ENCODE measurements at places on chromosomes 12 and 14.

DNA sequence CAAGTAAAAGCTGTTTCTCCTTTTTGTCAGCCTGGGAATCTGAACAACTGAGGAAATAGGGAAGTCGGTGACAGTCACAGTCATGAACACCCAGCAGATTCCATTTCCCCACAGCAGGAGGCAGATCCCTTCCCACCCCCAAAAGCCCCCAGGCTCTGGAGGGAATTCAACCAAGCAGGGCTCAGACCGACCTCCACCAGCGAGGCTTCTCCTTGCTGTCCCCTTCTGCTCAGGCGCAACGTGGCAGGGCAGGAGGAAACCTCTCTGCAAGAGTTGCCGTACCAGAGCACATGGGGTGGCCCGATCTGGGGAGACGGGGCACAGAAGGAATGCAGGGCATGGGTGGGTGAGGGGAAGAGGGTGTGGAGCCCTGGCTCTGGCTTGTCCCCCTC, 319 bp downstream of the GALNT6 start:
- DNase-seq, result peak; percentile 47

GRCh38 chr12:83106873-83107272, 420.2 kb downstream of the TMTC2 start:
- DNase-seq, result no peak

GRCh38 chr12:121241156-121241970, 31.4 kb downstream of the P2RX4 start:
- no peak for DNase-seq

- peak; percentile 80 for DNase-seq
Measured at GRCh38 chr14:59576332-59577294, at the start of gene CCDC175. Gene CCDC175, minus strand, starts transcription at chr14:59576812. Its CDS starts 37 bp downstream, at chr14:59576775.

- DNase-seq, result no peak
Measured at GRCh38 chr12:2322554-2323120, 269.9 kb downstream of the CACNA1C start.

- DNase-seq, result no peak
Measured at GRCh38 chr14:51792809-51793208, 67.6 kb upstream of the GNG2 start.

DNA sequence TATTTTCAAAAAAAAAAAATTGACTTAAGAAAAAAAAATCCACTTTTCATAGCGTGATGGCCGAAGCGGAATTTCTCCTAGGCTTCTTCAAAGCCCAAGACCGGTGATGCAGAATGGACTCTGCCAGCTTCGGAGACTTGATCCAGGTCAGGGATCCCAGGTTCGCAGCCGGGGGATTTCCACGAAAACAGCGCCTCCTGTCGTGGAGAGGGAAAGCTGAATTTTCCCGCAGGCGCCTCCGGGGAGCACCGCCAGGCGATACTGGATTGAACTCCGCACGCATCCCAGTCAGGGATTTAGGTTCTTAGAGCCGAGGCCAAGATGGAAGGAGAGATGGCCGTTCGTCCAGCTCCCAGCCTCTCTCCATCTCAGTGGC, 2.1 kb downstream of the TTC6 start:
- no peak for DNase-seq

- no peak for DNase-seq
Measured at GRCh38 chr12:31478425-31478824, 112.5 kb downstream of the DENND5B start.

DNA sequence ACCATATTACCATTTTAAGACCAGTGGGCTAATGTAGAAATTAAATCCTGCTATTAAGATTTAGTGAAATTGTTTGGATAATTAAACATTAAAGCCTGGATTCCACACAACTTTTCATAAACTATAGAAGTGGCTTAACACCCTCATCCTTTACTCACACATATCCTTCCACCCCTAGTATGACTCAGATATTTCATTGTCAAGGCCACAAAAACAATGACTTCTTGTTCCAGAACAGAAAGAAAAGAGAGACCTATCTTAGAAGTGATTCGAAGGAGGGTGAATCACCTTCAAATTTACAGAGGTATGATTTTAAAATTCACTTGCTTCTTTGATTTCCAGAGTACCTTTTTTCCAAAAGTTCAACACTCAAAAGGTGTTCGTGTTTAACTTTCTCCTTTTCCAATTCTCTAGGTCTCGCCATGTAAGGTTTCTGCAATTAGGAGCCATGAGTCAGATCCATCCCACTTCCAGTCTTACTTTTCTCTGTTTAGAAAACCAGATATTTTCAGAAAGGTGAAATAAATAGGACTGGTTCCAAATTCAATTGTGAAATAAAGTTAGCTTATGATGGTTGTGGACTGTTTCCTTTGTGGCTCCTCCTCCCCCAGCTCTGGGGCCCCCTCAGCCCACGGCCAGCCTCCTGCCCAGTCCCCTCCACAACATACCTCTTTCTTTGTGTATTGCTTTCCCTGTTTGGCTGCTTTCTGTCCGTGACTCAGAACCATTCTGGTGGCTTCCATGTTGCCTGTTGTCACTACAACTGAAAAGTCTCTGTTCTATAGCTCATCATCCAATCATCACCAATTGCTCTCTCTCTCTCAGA, 24.6 kb upstream of the MGP start:
- no peak for DNase-seq

- DNase-seq, result no peak
Measured at GRCh38 chr12:41250748-41251147, 62.6 kb downstream of the PDZRN4 start.

DNA sequence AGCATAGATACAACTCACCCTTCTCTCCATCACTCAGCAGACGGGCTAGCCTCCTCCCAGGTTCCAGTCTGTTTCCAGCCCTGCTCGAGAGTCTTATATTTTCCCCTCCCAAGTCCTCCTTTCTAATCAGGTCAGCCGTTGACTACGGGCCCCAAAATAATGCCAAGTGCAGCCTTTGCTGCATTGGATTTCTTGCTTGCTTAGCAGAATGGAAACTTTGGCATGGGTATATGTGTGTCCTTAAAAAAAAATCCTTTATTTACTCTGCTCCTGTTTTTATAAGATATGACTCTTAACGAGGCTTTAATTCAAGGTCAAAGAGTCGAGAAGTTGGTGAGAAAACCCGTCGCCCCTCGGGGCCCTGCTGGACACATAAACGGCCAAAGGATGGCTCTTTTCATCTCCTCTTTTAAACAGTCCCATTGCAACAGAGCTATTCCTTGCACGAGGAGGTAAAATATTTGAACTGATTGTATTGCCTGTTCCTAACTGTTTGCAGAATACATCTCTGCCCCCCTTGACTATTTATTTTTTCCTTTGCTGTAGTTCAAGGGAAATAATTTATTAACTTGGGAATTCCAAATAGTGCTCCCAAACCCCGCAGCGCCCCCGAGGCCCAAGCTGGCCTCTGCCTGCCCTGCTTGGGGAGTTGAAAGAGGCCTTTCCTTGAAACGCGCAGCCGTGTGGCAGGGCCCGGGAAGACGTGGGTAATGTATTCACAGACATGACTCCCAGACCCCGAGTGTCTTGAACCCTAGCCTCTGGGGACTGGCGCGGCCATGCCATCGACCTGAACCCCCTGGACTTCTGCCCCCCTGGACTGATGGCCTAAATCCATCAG, 156.5 kb upstream of the MYL2 start:
- no peak for DNase-seq

GRCh38 chr12:123034865-123035264, 54.4 kb downstream of the ARL6IP4 start:
- DNase-seq, result peak; percentile 10

DNA sequence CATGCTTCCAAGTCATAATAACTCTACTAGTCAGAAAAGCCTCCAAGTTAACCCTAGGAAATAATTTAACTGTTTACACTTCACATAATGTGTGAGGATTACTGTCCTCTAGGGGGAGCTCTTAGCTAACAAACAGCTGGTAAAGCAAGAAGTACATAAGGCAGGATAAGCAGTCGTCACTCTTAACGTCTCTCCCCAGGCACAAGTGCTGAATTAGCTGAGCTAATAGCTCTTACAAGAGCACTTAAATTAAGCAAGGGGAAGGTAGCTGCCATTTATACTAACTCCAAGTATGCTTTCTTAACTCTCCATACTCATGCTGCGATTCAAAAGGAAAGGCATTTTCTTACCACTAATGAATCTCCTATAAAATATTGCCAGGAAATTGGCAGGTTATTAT, 79.3 kb upstream of the TSPAN11 start:
- DNase-seq, result peak; percentile 80

DNA sequence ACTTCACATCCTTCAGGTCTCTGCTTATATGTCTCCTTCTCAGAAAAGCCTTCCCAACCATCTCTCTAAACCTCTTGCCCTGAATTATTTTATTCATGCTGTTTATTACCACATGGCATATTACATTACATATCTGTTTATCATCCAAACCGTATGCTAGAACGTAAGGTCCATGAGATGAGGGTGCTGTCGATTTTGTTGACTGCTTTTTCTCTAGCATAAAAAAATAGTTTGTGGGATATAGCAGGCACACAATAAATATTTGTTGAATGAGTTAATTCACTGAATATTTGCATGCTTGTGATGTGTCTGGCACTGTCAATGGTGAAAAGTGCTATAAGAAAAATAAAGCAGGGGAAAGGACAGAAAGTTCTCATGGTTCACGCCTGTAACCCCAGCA, 22.9 kb downstream of the SAMD4A start:
- no peak for DNase-seq

DNA sequence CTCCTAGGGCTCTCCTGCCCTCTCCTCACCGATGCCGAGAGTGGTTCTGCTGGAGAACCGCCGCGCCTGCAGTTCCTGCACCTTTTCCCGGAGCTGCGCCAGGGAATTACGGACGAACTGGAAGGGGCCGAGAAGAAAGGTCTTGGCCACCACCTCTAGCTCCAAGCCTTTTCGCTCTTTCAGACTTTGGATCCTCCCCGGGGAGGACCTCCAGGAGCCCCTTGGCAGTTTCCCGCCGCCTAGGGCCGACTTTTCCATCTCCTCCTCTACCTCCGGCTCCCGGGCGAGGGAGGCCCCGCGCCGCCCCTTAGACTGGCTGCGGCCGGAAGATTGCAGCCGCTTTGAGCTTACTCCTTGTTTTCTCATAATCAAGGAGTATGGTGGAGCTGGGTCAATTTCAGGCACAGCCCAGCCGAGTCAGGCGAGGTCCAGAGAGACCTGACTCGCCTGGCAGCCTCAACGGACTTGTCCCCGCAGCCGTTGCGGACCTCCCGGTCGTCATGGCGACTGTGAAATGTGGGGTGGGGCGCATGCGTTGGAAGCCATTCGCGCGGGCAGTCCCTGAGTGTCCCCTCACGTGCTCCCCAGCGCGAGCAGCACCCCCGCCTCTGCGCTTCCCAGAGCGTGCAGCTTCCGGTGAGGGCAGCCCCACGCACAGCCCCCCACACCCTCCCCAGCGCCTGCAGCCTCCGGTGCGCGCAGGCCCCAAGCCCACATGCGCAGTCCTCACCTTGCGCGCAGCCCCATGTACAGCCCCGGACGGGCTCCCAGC, at the start of gene DPY19L2:
DPY19L2 (minus strand) TSS at position 466 of the 772 bp plus-strand sequence; CDS start at position 366, 100 bp downstream.
- DNase-seq, result peak; percentile 17

- no peak for DNase-seq
Measured at GRCh38 chr12:46179693-46180452, 89.0 kb downstream of the SLC38A1 start.

GRCh38 chr12:51519755-51520154, 71.3 kb upstream of the SCN8A start:
- no peak for DNase-seq

- no peak for DNase-seq
Measured at GRCh38 chr12:77571127-77571526, 259.6 kb upstream of the NAV3 start.
